Neural crest cell (in vitro differentiated cells): ENCODE measurements at places on chromosomes 4 and X.

DNA sequence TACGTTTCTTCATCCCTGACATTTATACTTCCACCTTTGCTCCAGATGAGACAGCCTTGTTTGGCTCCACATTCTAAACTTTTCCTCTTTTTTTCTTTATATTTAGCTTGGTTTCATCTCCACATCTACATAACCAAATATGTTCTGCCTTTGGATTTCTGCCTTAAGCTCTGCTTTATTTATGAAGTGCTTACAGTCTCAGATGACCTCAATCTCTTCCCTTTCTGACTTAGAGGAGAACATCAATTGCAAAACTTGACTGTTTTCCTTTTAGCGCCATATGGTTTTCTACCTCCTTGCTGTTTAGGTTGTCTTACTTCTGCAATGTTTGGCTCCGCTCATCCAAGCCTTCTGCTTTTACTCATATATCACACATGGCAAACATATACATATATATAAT is 7.5 kb downstream of the ASB5 start:
- DNase-seq: no peak

DNA sequence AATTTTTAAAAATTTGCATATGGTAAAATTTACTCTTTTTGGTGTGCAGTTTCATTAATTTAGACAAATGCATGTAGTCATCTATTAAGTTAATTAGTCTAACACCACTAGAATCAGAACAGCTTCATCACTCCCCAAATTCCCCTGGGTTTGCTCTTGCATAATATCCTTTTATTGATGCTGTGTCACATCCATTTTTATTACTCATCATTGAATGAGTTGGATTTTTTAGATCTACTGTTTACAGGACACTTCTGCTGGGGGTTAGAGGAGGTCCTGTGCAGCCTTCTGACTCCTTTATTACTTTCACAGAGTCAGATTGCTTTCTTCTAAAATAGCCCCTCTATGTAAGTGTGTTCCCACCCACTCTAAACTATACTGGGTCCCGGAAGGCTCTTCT is 65.9 kb downstream of the MTHFD2L start:
- no peak for DNase-seq

DNA sequence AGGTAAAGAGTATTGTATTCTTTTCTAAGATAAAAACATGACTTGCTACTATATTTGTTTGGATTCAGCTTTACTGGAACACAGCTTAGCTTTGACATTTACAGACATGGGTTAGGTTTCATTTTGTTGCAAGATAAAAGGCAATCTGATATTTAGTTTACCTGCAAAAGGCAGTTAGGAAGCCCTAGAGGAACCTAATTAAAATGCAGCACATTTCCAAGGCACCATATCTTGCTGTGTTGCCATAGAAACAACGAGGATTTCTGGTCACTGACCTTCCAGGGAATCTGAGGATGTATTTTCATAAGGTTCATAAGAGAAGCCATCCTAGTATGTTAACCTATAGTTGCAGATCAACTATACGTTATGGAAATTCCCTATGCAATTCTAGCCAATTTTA is 116.0 kb downstream of the SNCA start:
- no peak for DNase-seq

- DNase-seq: no peak
Observed at GRCh38 chr4:48340276-48340964, 909 bp upstream of the SLAIN2 start.

- no peak for DNase-seq
Observed at GRCh38 chrX:55014897-55015299, 14.7 kb downstream of the APEX2 start.

- DNase-seq: no peak
Observed at GRCh38 chrX:7215842-7216241, 67.9 kb upstream of the PUDP start.

DNA sequence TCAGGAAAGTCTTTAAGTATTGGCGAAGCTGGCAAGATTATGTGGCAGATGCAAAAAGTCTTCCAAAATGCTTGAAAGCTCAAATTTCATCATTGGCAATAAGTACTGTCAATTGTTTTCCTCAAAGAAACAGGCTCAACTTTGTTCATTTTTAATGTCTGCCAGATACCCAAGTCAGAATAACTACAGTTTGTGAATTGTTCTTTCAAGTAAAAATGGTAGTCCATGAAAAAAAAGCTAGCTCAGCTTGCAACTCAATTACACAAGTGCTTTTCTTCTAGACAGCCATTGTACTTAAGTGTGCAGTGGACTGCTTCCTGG is 70.5 kb downstream of the AFF1 start:
- DNase-seq: no peak

DNA sequence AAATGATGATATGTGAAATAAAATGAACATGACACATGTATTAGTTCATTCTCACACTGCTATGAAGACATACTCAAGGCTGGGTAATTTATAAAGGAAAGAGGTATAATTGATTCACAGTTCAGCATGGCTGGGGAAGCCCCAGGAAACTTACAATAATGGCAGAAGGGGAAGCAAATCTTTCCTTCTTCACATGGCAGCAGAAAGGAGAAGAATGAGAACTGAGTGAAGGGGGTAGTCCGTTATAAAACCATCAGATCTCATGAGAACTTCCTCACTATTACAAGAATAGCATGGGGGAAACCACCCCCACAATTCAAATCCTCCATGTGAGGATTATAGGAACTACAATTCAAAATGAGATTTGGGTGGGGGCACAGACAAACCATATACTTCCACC is 243.9 kb upstream of the GYPA start:
- DNase-seq: no peak

DNA sequence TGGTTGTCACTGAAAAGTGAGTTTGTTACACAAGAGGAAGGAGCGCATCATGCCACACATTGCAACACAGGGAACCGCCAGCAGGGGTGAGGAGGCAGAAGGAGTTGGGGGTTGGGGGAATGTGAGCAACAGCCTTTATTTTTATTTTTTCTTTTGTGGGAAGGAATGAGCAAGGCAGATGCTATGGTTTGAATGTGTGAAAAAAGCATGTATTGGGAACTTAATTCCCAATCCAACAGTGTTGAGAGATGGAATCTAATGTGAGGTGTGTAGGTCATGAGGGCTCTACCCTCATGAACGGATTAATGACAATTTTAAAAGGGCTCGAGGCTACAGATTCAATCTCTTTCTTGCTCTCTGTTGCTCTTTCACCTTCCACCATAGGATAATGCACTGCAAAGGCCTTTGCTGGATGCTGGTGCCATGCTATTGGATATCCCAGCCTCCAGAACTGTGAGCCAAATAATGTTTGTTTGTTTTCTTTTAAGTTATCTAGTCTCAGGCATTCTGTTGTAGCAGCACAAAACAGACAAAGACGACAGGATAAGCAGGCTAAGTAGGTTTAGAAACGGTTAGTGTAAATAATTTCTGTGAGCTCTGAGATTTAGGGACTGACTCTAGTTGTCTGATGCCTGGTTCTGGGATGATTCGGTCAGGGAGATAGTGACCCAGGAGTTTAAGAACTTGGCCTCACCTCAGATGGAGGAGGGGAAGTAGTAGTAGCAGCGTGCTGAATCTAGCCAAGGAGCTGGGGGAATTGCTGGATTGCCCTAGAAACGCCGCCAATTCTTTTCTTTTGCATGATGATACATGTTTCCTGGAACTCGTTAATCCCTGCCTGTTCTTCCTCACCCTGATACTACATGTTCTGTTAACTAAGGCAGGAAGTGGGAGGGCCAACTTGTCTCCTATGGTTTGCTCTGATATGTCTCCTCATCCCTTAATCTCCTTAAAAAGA is 156.6 kb upstream of the CTSO start:
- no peak for DNase-seq

DNA sequence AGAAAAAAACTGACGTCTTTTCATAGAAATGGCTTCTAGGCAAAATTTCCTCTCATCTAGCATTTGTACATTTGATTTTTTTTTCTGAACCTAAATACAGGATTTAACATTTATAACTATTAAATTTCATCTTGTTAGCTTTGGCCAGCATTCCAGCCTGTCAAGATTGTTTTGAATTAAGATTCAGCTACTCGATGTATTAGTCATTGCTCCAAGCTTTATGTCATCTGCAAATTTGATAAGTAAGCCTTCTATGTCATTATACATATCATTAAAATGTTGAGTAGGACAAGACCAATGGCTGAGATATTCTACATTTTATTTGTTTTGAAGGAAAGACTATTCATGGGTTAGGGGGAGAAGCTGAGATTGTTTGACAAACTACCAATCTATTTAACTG is 46.7 kb downstream of the DDX53 start:
- no peak for DNase-seq

DNA sequence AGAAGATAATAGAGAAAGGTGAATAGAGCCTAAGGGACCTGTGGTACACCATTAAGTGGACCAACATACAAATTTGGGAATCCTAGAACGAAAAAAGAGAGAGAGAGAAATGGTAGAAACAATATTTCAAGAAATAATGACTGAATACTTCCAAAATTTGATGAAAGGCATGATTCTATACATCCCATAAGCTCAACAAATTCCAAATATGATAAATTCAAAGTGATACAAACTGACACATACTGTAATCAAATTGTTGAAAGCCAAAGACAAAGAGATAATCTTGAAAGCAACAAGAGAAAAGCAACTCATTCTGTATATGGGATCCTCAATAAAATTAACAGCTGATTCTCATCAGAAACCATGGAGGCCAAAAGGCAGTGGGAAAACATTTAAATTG is 20.6 kb upstream of the ZC4H2 start:
- no peak for DNase-seq

GRCh38 chr4:169024762-169025161 is 14.7 kb upstream of the CBR4 start:
- no peak for DNase-seq

GRCh38 chr4:181679754-181680153 is 563.4 kb upstream of the TENM3 start:
- no peak for DNase-seq

DNA sequence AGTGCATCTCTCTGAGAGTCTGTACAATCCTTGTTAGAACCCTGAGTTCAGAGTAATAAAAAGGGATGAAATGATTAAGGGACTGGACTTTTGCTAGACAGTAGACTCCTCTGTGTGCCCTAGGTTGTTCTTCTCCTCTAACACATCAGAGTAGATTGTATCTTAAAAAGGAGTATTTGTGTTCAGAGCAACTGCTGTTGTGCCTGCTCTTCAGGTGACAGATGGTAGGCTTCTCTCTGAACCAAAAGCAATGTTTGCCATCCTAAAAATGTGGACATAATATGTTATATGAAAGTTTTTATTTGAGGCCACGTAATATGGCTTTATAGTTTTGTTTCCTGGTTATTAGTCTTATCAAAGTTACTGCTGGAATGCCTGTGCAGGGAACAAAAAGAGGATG is 588.6 kb upstream of the FAT1 start:
- DNase-seq: no peak

GRCh38 chr4:157172011-157172410 is 48.5 kb upstream of the GRIA2 start:
- no peak for DNase-seq

- DNase-seq: no peak
Observed at GRCh38 chrX:19063030-19063429, 59.2 kb downstream of the ADGRG2 start.

DNA sequence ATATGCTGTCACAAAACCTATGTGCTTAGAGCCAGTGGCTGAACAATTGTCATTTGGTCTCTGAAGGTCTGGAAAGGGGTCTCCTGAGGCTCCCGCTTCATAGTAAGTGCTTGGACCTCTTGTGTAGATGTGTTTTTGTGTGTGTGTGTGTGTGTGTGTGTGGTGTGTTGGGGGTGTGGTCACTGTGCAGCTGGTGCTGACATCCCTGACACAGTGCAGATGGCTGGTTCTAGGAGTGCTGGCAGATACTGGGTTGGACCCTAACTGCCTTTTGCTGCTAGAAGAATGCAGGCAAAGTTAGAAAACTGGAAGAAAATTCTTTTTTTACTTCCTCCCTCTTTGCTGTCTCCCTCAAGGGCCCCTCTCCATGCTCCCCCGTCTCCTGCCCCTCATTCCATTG is 1872.6 kb downstream of the ARAP2 start:
- DNase-seq: no peak

DNA sequence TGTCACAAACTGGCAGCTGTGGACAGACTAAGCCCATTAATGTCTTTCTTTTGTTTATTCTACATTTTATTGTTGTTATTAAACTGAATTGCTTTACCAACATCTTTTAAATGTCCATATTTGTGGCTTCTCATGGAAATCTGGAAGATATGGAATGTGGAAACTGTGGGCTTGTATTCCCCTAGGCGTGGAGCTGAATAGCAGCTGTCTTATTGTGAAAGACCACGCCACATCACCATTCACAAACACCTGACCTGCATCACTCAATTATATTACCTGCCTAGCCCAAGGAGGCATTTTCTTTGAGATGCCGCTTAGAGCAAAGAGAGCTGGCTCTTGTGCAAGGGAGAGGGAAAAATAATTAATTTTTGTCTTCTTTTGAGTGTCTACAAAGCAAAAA is 96.9 kb upstream of the GPRIN3 start:
- DNase-seq: no peak

DNA sequence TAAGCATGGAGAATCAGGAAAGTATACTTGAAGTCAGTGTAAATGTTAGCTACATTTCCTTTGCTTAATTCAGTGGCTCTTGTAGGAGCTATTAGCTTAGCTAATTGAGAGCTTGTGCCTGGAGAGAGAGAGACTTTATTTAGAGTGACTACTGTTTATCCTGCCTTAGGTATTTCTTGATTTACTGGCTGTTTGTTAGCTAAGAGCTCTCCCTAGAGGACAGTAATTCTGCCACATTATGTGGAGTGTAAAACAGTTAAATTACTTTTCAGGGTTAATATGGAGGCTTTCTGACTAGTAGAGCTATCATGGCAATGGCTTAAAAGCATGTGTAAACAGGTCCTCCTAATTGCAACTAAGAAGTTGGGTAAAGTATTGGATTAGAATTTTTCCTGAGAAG is 306.5 kb upstream of the TECRL start:
- DNase-seq: no peak

DNA sequence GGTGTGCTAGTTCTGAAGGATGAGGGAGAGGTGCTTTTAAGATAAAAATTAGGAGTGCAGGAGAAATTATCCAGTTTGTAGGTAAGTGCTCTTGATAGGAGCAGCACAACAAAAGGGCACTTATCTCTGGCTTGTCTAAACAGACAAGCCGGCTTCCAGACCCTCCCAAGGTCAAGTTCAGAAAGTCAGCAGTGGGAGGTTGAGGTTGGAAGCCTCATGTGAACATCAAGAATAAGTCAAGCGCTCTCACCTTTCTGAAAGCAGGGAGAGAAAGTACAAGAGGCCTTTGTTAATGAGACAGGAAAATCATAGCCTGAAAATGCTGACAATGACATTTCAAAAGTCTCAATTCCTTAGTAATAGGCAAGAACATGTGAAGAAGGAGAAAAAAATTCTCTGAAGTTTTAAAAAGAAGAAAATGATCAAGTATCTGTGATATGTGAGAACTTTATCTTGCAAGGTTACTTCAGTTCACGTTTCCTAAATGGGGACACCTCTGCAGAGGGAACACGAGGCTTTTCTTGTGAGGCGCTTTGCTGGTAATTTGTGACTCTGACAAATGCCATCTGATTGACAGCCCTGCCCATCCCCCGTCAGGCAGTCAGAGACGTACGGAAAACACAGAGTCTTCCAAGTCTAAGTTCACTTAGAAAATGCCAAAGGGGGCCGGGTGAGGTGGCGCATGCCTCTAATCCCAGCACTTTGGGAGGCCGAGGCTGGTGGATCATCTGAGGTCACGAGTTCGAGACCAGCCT is 62.2 kb downstream of the TIGD2 start:
- DNase-seq: no peak

- no peak for DNase-seq
Observed at GRCh38 chr4:66197451-66197850, 527.2 kb upstream of the EPHA5 start.
